Bronchial epithelial cell (primary cell): ENCODE measurements at places on chromosomes 16 and 17. TPM values are rescaled to one million over a fixed set of nuclear protein-coding genes. Genes with fewer than 3 reads are reported as not detected.

The PRSS8 gene
- 15.0 and 31.0 TPM in 2 replicates for total RNA-seq

The C16orf54 gene
- not detected in 2 replicates for total RNA-seq

The ABCC1 gene
- total RNA-seq, result 31.3 and 69.1 TPM in 2 replicates

The PMP22 gene
- total RNA-seq, result 0.13 and 2.6 TPM in 2 replicates

The ZNF385C gene
- under 0.01 and 0.26 TPM in 2 replicates for total RNA-seq

The MYL11 gene
- not detected in 2 replicates for total RNA-seq

The OR4D1 gene
- not detected in 2 replicates for total RNA-seq

The MEOX1 gene
- not detected in 2 replicates for total RNA-seq

The CPHXL2 gene
- not detected in 2 replicates for total RNA-seq

The LYRM1 gene
- 40.8 and 47.9 TPM in 2 replicates for total RNA-seq

The HEATR3 gene
- total RNA-seq, result 14.8 and 16.1 TPM in 2 replicates

The CHAD gene
- not detected in 2 replicates for total RNA-seq

The PLCD3 gene
- 33.9 and 44.0 TPM in 2 replicates for total RNA-seq

The TM4SF5 gene
- total RNA-seq, result not detected in 2 replicates

The G6PC1 gene
- total RNA-seq, result not detected in 2 replicates

The ACSM2A gene
- not detected in 2 replicates for total RNA-seq

The TEKT1 gene
- total RNA-seq, result not detected in 2 replicates

The FN3K gene
- total RNA-seq, result 3.7 and 4.5 TPM in 2 replicates

The ANKRD40CL gene
- total RNA-seq, result not detected in 2 replicates

The IL34 gene
- 0.26 and 2.0 TPM in 2 replicates for total RNA-seq

The CCL8 gene
- total RNA-seq, result not detected in 2 replicates

The HEATR9 gene
- total RNA-seq, result not detected in 2 replicates

The NHLRC4 gene
- under 0.01 TPM in 2 replicates for total RNA-seq

The CEP295NL gene
- 0.13 and 0.26 TPM in 2 replicates for total RNA-seq

The TP53TG3 gene
- total RNA-seq, result not detected in 2 replicates

The KCNH4 gene
- not detected in 2 replicates for total RNA-seq

The CA10 gene
- total RNA-seq, result not detected in 2 replicates

The CASKIN1 gene
- under 0.01 and 1.8 TPM in 2 replicates for total RNA-seq

The AOC3 gene
- 0.26 TPM in 2 replicates for total RNA-seq

The IRX3 gene
- 2.1 and 6.0 TPM in 2 replicates for total RNA-seq

The PRAC2 gene
- not detected in 2 replicates for total RNA-seq

The ZP2 gene
- not detected in 2 replicates for total RNA-seq

The GRAP gene
- total RNA-seq, result not detected in 2 replicates

The PPM1E gene
- total RNA-seq, result 0.26 and 0.38 TPM in 2 replicates

The MYCBPAP gene
- total RNA-seq, result 0.13 and 0.26 TPM in 2 replicates

The CYB5D1 gene
- 6.5 and 9.0 TPM in 2 replicates for total RNA-seq

The GCGR gene
- not detected in 2 replicates for total RNA-seq

The KRT15 gene
- 67.9 and 71.8 TPM in 2 replicates for total RNA-seq

The UBTF gene
- total RNA-seq, result 22.9 and 36.1 TPM in 2 replicates

The LPCAT2 gene
- 11.8 TPM in 2 replicates for total RNA-seq

The KAT7 gene
- total RNA-seq, result 12.4 and 18.8 TPM in 2 replicates

The ARHGAP44 gene
- total RNA-seq, result 0.79 and 1.7 TPM in 2 replicates

The LDHD gene
- total RNA-seq, result 0.53 and 1.9 TPM in 2 replicates

The RASD1 gene
- 0.26 and 0.38 TPM in 2 replicates for total RNA-seq

The ARL17B gene
- total RNA-seq, result 1.5 and 2.1 TPM in 2 replicates

The CA7 gene
- total RNA-seq, result not detected in 2 replicates

The DNAAF8 gene
- total RNA-seq, result under 0.01 and 0.26 TPM in 2 replicates

The KCNG4 gene
- total RNA-seq, result not detected in 2 replicates

The HOXB3 gene
- not detected in 2 replicates for total RNA-seq

The DRC3 gene
- total RNA-seq, result under 0.01 and 0.13 TPM in 2 replicates
